ENCODE measurements at places on chromosomes 2 and 18. TPM values are rescaled to one million over a fixed set of nuclear protein-coding genes. Genes with fewer than 3 reads are reported as not detected.

DNA sequence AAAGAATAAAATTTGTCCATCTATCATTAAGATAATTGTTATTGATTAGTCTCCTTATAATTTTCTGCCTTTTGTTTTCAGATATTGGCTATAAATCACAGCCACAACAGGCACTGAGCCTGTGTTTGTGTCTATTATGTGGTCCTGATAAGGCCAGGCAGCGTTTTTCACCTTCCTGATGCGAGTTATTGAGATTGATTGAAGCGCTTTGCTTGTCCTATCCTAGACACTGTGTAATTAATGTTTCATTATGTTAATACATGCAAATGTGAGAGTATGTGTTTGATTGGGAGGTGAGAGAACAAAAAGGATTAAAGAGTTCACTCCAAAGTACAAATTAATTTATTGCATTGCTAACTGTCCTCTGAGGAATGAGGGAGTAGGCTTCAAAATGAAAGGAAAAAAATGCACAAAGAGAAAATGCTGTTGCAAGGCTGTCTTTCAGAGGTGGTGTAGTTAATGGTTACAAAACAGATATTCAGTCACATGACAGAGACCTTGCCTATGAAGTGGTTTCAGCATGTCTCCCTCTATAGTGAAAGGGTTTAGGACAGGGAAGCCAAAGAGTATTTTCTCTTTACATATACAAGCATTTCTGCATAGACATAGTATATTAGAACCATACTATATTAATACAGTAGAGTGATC, 391.1 kb downstream of the DCC start:
- no peak for DNase-seq
- H3K27me3 ChIP-seq: no peaks in the 10 kb centered on the region
- H3K27ac ChIP-seq: no peak overlapping the region
- H3K4me1 ChIP-seq: no peaks in the 10 kb centered on the region
- no peaks in the 10 kb centered on the region for H3K36me3 ChIP-seq

Gene DSG1
- not detected for polyA plus RNA-seq

Gene EPC2
- polyA plus RNA-seq: 9.2 TPM

Gene ENOSF1
- polyA plus RNA-seq: 34.4 TPM

DNA sequence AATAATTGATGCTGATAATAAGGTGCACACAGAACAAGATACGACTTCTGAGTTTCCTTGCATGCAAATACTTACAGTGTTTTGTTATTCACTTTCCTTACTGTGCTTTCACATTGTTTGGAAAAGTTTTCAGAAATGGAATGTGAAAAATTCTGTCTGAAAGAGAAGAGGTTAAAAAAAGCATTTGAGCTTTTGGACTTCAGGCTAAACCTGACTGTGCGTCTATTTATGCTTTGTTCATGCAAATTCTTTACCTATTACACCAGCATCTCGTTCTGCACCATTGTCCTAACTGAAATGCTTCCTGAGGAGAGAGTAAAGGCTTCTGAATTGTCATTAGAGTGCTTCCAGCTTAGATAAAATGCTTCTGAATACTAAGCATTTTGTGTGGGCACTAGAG, 61.4 kb downstream of the LHCGR start:
- H3K4me1 ChIP-seq: no peaks in the 10 kb centered on the region
- H3K4me3 ChIP-seq: no peak overlapping the region
- H3K36me3 ChIP-seq: no peaks in the 10 kb centered on the region
- H3K27me3 ChIP-seq: no peaks in the 10 kb centered on the region

Gene GREB1
- 0.28 TPM for polyA plus RNA-seq

DNA sequence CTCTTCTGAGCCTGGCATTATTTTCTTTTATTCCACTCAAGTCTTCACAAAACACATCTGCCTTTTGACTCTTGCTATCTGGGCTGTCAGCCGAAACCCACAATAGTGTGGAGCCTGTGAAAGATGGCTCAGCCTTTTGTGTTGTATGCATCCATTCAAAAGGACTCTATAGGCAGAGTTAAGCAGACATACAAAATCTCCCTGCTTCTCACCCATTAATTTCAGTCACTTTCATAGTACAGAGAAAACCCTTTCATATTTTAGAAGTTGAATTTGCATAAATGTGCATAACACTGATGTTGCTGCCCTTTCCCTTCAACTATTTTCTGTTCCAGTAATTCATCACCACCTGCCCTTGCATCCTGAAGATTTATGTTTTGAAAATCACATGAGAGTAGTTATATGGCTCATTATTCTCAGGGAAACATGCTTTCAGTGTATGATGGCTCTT, 154.6 kb downstream of the EVA1A start:
- no peaks in the 10 kb centered on the region for H3K4me1 ChIP-seq
- DNase-seq: no peak
- no peaks in the 10 kb centered on the region for H3K36me3 ChIP-seq
- H3K27me3 ChIP-seq: no peaks in the 10 kb centered on the region
- no peak overlapping the region for H3K27ac ChIP-seq

DNA sequence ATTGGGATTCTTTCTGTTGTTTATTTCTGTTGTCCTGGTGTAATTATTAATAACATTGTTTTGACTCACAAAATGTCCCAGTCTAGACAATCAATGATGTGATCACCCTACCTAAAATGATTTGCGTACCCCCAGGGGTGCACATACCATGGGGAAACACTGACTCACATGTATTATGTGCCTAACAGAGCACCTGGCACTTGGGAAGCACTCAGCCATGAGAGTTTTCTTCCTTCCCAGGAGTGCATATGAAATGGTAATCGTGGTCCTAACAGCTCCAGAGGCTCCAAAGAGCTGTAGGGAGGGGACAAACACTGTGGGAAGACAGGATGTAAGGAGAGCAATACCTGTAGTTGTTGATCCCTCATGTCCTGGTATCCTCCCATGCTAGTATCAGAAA, 187.8 kb upstream of the ERBB4 start:
- no peak for DNase-seq
- H3K4me3 ChIP-seq: no peak overlapping the region
- no peaks in the 10 kb centered on the region for H3K36me3 ChIP-seq
- H3K4me1 ChIP-seq: no peaks in the 10 kb centered on the region
- no peak overlapping the region for H3K27ac ChIP-seq

DNA sequence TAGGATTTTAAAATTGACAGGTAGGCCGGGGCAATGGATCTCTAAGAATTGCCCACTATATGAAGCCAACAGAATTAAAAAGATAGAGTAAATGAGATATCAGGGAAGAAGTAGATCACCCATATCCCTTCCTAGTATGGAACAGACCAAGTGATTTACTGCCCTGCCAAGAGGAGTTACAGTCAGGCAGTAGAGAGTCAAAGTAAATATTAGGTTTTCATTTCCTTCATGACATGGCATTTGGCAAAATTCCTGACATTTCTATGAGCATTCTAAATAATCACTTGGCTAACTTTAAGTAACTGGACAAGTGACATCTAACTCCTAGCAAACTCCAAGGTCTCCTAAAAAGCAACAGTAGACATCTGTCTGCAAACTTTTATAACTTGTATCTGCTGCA, 33.5 kb downstream of the GALNT5 start:
- DNase-seq: no peak
- no peak overlapping the region for H3K27ac ChIP-seq
- H3K27me3 ChIP-seq: no peaks in the 10 kb centered on the region

DNA sequence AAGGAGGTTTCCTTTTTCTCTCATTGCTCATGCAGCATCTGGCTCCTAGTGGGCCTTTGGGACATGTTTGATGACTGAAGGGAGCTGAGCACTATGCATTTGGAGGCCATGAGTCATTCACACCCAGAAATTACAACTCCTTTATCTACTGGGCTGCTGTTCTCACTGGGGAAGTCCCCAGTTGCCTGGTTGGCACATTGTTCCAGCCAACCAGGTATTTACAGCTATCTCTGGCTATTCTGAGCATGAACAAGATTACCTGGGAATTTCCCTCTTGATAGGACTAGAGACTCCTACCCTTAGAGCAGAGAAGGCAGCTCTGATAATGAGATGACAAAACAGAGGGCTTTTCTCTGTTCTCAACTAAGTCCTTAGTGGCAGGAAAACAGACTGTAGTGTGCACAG, 206.5 kb downstream of the SETBP1 start:
- H3K36me3 ChIP-seq: no peaks in the 10 kb centered on the region
- peak overlapping the region; percentile 13 for H3K27ac ChIP-seq
- no peaks in the 10 kb centered on the region for H3K27me3 ChIP-seq
- H3K4me3 ChIP-seq: no peak overlapping the region
- DNase-seq: no peak
- H3K4me1 ChIP-seq: peaks cover 7% of the 10 kb centered on the region

DNA sequence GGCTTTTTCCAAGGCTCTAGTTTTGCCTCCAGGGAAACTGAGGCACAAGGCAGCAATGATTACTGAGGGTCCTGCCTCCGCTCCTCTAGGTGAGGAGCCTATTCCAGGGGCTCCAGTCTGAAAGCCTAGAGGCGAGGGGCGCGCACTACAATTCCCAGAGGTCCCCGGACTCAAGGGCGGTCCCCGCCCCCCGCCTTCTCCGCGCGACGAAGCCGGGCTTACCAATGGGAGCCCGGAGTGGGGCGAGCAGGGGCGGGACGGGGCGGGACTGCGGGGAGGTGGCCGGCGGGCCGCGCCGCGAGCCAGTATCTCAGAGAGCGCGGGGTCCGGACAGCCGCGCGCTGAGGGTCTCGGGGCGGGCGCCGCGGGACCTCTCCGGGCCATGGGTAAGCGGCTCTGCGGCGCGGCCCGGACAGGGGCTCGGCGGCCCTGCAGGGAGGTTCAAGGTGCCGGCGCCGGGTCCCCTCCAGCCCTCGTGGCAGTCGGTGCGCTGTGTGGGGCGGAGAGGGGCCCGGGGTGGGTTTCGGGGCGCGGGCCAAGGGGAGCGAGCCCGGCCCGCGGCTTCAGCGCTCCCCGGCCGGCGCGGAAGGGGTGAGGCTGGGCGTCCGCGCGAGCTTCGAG, at the start of gene ARID5A:
ARID5A (plus strand) TSS at position 308 of the 621 bp plus-strand sequence; CDS start at position 383, 75 bp downstream.
- DNase-seq: peak; percentile 97
- H3K27ac ChIP-seq: peak within 1 kb of the TSS; percentile 99
- peak within 1 kb of the TSS; percentile 94 for H3K4me3 ChIP-seq
- no peaks in the 10 kb centered on the region for H3K27me3 ChIP-seq

Gene FIGN
- under 0.01 TPM for polyA plus RNA-seq

Gene GPN1
- 31.0 TPM for polyA plus RNA-seq

- H3K27me3 ChIP-seq: no peaks in the 10 kb centered on the region
- no peaks in the 10 kb centered on the region for H3K4me1 ChIP-seq
- no peaks in the 10 kb centered on the region for H3K36me3 ChIP-seq
- no peak for DNase-seq
- no peak overlapping the region for H3K4me3 ChIP-seq
Observed at GRCh38 chr2:212145121-212145520, 393.5 kb downstream of the ERBB4 start.

Gene FN1
- polyA plus RNA-seq: 140 TPM

DNA sequence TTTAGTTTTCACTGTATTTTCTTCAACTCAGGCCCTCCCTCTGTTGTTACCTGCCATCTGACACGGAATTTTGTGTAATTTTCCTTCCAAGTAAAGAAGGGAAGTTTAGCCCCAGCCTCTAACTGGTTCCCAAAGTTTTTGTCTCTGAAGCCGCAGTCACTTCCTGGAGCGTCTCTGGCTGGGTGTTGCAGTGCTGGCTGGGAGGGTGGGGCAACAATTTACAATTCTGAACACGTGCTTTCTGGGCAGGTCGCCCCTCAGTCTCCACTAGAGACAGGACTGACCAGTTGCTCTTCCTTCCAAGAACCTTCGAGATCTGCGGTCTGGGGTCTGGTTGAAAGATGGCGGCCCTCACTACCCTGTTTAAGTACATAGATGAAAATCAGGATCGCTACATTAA, 3.5 kb downstream of the CNDP2 start:
- H3K27ac ChIP-seq: peak overlapping the region; percentile 48
- H3K27me3 ChIP-seq: no peaks in the 10 kb centered on the region
- H3K36me3 ChIP-seq: peaks cover 36% of the 10 kb centered on the region
- H3K4me1 ChIP-seq: peaks cover 7% of the 10 kb centered on the region
- peak; percentile 73 for DNase-seq

GRCh38 chr2:126916744-126917143, 18.1 kb downstream of the TEX51 start:
- no peak overlapping the region for H3K4me3 ChIP-seq
- peak; percentile 34 for DNase-seq
- H3K27ac ChIP-seq: no peak overlapping the region
- no peaks in the 10 kb centered on the region for H3K27me3 ChIP-seq

GRCh38 chr2:181972431-181973170, 13.1 kb upstream of the PPP1R1C start:
- H3K27me3 ChIP-seq: no peaks in the 10 kb centered on the region
- H3K27ac ChIP-seq: no peak overlapping the region
- no peak overlapping the region for H3K4me3 ChIP-seq
- no peaks in the 10 kb centered on the region for H3K4me1 ChIP-seq
- no peaks in the 10 kb centered on the region for H3K36me3 ChIP-seq

GRCh38 chr2:145750144-145750543, 1230.2 kb upstream of the ZEB2 start:
- no peaks in the 10 kb centered on the region for H3K36me3 ChIP-seq
- no peaks in the 10 kb centered on the region for H3K4me1 ChIP-seq
- H3K27ac ChIP-seq: no peak overlapping the region
- no peak overlapping the region for H3K4me3 ChIP-seq
- H3K27me3 ChIP-seq: no peaks in the 10 kb centered on the region

Gene LHCGR
- not detected for polyA plus RNA-seq

GRCh38 chr2:111623380-111623779, 260.6 kb downstream of the ANAPC1 start:
- H3K36me3 ChIP-seq: no peaks in the 10 kb centered on the region
- H3K27ac ChIP-seq: no peak overlapping the region
- H3K27me3 ChIP-seq: no peaks in the 10 kb centered on the region
- H3K4me1 ChIP-seq: no peaks in the 10 kb centered on the region

DNA sequence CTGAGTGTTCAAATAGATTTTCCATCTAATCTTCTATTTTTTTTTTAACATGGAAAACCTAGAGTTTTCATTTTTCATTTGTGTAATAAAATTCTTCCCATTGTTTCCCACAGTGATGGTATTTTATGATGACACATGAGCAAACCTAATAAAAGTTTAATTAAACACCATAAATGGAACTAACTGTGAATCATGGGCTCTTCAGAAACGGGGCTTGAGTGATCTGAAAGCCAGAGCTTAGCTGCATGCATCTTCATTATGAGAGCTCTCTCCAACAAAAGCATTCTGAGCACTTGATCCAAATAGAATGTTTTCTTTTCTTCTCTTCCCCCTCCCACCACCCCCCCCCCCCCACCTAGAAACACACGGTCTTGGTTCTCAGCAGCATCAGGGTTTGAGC, 82.1 kb upstream of the REV1 start:
- H3K27me3 ChIP-seq: no peaks in the 10 kb centered on the region
- no peak for DNase-seq
- no peak overlapping the region for H3K27ac ChIP-seq
- no peak overlapping the region for H3K4me3 ChIP-seq
- peaks cover 18% of the 10 kb centered on the region for H3K4me1 ChIP-seq

Gene RDH14
- polyA plus RNA-seq: 17.9 TPM

Gene CFC1
- polyA plus RNA-seq: not detected

Gene ATP8B1
- 24.0 TPM for polyA plus RNA-seq

Gene CAPN14
- 0.23 TPM for polyA plus RNA-seq

- H3K36me3 ChIP-seq: peaks cover 67% of the 10 kb centered on the region
- DNase-seq: peak; percentile 73
- H3K27me3 ChIP-seq: no peaks in the 10 kb centered on the region
- no peak overlapping the region for H3K4me3 ChIP-seq
- peaks cover 39% of the 10 kb centered on the region for H3K4me1 ChIP-seq
Observed at GRCh38 chr2:28413152-28413898, 20.7 kb downstream of the FOSL2 start.

- H3K27me3 ChIP-seq: no peaks in the 10 kb centered on the region
- H3K27ac ChIP-seq: no peak overlapping the region
- H3K4me3 ChIP-seq: no peak overlapping the region
Observed at GRCh38 chr2:62452701-62453454, 53.1 kb downstream of the TMEM17 start.

Gene NYAP2
- not detected for polyA plus RNA-seq

Gene ALPP
- 0.03 TPM for polyA plus RNA-seq

GRCh38 chr2:164187121-164187520, 434.2 kb downstream of the GRB14 start:
- DNase-seq: no peak
- no peaks in the 10 kb centered on the region for H3K36me3 ChIP-seq
- H3K4me1 ChIP-seq: no peaks in the 10 kb centered on the region
- H3K4me3 ChIP-seq: no peak overlapping the region

Gene IL1A
- polyA plus RNA-seq: 0.73 TPM

Measured in sigmoid colon (tissue), 7 donors.